ENCODE measurements at places on chromosomes 11 and 22. TPM values are rescaled to one million over a fixed set of nuclear protein-coding genes. Genes with fewer than 3 reads are reported as not detected.

OVOL1 gene
- total RNA-seq = not detected

OR51I1 gene
- total RNA-seq = not detected

LARGE1 gene
- 5.9 TPM for total RNA-seq

OR56B4 gene
- not detected for total RNA-seq

LRRC56 gene
- 0.63 TPM for total RNA-seq

PPP6R2 gene
- 10.0 TPM for total RNA-seq

SLCO2B1 gene
- total RNA-seq = 4.2 TPM
